ENCODE measurements at places on chromosomes 6 and 20.

DNA sequence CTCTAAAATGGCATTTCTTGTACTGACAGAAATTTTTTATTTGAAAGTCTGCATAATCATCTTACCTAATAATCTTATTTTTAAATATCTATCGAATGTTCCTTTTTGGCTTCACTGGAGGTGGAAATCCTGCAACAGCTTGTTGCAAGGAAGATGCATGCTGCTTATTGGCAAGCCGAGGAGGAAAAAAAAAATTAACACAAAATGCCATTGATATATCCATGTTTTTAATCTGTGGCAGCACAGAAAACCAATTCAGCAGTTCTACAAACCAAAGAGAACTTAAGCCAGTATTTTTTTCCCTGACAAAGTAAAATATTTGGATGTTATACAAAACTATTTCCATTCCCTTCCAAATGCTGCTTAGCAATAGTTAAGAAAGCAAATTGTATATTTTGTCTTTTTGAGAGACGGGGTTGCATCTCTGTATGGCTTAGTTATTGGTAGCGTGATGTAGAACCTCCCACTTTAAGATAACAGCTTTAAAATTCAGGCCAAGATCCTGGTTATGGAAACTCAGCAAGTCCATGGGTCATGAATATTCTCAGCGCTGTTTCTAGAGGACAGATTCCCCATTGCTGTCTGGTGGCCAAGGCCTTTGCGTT lies 231.4 kb downstream of the TMEM242 start:
- no peak for DNase-seq

DNA sequence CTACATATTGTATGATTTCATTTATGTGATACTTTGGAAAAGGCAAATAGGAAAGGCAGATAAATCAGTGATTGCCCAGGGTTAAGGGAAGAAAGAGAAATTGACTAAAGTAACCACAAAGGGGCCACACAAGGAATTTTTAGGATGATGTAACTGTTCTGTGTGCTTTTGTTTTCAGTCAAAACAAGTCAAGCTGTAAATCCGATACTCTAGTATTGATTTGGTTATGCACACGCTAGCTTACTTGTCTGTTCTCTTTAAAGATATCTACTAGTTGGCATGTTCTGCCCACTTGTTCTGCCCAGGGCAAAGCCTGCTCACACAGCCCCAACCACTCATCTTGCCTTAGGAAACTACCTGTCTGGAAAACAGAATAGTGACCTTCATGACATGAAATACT lies 6.4 kb downstream of the FBXL4 start:
- DNase-seq, result no peak

GRCh38 chr20:10059006-10059405 lies 24.2 kb downstream of the ANKEF1 start:
- DNase-seq, result no peak

- no peak for DNase-seq
Observed at GRCh38 chr6:145453376-145453775, 281.9 kb downstream of the EPM2A start.

DNA sequence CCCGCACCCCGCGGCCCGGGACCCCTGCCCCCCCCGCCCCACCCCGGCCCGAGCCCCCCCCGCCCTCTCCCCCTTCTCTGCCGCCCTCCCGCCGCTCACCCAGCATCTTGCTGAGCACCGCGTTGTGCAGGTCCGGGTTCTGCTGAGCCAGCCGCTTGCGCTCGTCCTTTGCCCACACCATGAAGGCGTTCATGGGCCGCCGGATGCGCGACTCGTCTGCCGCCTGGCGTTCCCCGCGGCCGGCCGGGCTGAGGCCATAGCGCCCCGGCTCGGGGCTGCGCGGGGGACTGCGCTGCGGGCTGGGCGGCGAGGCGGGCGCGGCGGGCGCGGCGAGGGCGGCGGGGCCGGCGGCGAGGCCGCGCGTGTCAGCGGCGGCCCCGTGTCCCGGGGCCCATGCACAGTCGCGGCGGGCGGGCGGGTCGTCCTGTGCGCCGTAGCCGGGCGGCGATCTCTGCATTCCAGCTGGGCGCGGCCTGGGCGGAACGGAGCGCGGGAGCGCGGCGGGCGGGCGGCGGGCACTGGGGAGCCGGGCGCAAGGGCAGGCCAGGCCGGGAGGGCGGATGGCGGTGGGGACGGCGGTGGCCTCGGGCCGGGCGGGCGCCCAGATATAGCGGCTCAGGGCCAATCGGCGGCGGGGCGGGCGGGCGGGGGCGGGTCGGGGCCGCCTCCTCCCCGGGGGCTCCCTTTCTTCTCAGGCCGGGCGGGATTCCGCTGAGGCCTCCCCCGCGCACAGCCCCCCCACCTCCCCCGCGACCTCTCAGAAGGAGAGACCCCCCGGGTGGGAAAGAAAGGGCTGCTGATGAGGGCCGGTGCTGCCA lies at the start of gene SOX18:
TSS of gene SOX18 (minus strand) at position 580 of the 818 bp plus-strand sequence. CDS start at position 457, 123 bp downstream.
- no peak for DNase-seq

DNA sequence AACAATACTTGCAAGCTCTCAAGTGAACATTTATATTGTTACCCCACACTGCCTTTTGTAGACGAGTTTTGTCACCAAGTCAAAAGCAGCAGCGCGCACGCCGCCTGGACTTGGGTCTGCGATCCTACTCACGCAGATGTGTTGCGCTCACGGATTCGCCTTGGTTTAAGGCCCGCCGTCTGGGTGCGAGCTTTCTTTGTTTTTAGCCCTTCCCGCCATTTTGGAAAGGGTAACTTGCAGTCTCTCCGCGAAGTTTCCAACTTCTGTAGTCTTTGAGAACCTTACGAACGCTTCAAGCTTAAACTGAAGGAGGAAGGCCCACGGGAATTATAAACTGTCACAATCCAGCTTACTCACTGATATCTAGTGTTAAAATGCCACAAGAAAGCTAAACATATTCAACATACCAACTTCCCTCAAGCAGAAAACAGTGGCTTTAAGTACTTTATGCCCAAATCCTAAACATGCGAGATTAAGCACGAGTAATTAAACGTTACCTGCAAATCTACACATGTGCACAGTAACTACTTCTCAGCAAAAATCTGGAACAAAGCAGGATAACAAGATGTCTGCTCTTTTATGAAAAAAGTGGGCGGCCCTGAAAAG lies 80.4 kb upstream of the BTN3A2 start:
- DNase-seq, result peak; percentile 36

- DNase-seq, result no peak
Observed at GRCh38 chr20:62621251-62622110, 20.8 kb upstream of the SLCO4A1 start.

DNA sequence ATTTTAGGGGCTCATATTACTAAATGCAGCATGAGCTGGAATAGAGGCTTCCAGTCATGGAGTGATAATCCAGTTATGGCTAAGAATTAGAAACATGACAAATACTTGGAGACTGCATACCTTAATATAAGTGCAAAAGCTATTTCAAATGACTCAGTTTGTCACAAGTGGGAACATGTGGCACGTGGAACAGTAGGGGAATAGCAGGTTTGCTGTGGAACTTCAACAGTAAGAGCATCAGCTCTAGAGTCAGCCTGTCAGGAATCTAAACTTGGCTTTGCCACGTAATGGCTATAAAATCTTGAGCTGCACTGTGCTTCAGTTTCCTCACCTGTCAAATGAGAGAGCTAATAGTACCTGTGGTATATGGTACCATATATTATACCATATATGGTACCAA lies 62.1 kb downstream of the HTR1B start:
- DNase-seq, result no peak

DNA sequence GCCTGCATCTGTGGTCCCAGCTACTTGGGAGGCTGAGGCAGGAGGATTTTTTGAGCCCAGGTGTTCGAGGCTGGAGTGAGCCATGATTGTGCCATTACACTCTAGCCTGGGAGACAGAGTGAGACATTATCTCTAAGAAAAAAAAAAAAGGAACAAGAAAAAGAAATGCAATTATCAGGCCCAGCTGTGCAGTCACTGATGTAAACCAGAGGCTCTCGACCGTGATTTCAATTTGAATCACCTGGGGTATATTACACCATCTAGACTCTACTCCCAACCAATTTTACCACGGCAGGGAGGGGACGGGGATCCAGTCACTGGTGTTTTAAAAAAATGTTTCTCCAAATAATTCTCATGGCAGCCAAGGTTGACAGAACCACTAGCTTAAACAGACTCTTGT lies 48.8 kb upstream of the NKX2-2 start:
- DNase-seq, result no peak

- DNase-seq, result no peak
Observed at GRCh38 chr6:100517106-100517505, 52.4 kb upstream of the SIM1 start.

- no peak for DNase-seq
Observed at GRCh38 chr20:19598117-19598850, 159.8 kb upstream of the RIN2 start.

DNA sequence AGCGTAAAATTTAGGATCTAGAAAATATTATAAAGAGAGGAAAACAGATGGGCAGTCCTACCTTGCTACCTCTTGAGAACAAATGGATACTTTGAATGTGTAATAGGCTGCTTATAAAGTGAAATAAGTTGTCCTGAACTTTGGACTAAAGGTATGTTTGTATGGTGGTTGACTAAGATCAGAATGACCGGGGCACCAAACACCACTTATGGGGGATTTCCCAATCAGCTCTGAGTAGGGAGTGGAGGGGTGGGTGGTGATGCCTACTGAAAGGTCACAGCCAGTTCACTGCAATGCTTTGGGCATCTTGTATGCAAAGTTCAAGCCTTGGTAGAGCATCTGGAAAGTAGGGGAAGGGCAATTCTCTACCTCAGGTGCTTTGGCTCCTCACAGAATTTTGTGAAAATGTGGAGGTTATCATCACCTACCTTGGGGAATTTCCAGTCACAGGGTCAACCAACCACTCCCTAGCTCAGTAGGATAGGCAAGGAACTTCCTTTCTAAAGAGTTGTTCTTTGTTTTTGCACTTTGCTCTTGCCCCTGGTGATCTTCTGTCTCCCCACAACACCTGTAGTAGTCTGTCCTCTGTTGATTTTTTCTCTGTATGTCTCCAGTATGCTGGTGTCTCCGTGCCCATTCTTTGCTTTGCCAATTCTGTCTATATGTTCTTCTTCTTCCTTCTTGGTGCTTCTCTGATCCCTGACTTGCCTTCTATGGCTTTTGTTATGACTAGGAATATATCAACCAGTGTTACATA lies at the start of gene TRIM31:
TSS of gene TRIM31 (minus strand) at position 88 of the 757 bp plus-strand sequence. CDS start 285 bp downstream, outside the sequence.
- no peak for DNase-seq

- no peak for DNase-seq
Observed at GRCh38 chr6:157264701-157265100, 58.6 kb downstream of the TMEM242 start.

- no peak for DNase-seq
Observed at GRCh38 chr6:150078788-150079187, 9.9 kb upstream of the ULBP3 start.

DNA sequence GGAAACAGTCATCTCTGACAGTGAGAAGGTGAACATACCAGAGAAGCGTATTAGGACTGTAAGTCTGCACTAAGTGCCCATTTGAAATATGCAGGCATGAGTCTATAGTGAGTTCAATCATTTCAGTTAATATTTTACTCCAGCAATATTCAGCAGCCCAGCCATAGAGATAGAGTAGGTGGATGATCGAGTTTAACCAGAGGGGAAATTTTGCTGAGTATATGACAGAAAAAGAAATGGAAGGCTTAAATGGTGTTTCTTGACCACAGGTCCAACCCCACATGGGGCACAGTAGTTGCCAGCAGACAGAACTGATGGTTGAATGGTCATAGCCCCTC lies 39.8 kb downstream of the KIF6 start:
- no peak for DNase-seq

- DNase-seq, result no peak
Observed at GRCh38 chr6:140285998-140286690, 911.7 kb upstream of the CITED2 start.

GRCh38 chr20:51511861-51512619 lies 30.5 kb downstream of the NFATC2 start:
- DNase-seq, result no peak

- peak; percentile 58 for DNase-seq
Observed at GRCh38 chr6:87472525-87473418, at the start of gene SLC35A1. SLC35A1 (plus strand) TSS chr6:87472974; CDS start chr6:87473004, 30 bp downstream.

DNA sequence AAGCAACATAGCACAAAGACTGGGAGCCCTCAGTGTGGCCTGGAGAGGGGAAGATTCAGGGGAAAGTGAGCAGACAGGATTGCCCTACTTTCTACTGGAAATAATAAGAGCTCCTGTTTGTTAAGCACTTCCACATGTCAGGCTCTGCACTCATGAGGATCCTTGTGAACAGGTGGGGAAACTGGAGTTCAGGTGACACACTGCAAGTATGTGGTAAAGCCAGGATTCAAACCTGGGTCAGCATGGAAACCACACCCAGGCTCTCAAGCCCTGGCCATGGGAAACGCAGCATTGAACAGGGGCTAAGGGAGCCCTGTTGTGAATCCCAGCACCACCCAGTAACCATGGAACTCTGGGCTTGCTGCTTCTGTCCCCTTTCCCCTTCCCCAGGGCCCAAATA lies 42.8 kb upstream of the ID1 start:
- DNase-seq, result no peak

DNA sequence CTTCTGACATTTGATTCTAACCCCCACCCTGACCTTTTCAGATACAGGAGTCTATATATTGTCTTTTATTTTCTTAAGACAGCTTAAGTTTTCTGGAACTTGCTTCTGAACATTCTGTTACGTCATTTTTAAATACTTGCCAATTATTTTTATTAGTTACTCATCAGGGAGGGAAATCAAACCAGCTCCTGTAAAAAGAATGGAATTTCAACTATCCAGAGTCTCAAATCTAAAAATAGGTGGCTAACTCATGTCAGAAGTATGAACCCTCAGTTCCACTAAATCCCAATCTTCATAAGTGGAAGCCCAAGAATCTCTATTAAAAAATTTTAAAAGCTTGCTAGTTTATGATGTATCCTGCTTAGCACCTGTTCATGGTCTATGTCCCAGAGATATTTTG lies 900.0 kb downstream of the KIF16B start:
- DNase-seq, result no peak

GRCh38 chr20:24489631-24490260 lies 20.3 kb downstream of the SYNDIG1 start:
- DNase-seq, result no peak

GRCh38 chr6:109449064-109449794 lies 6.3 kb downstream of the MICAL1 start:
- no peak for DNase-seq

GRCh38 chr20:51368461-51369211 lies 173.9 kb downstream of the NFATC2 start:
- DNase-seq, result no peak

- DNase-seq, result no peak
Observed at GRCh38 chr6:41093729-41094128, 21.0 kb downstream of the NFYA start.

- DNase-seq, result peak; percentile 54
Observed at GRCh38 chr6:43628393-43629103, 516 bp downstream of the GTPBP2 start.
